RWPE1 (cell line): ENCODE measurements at places on chromosomes 16 and 17.

DNA sequence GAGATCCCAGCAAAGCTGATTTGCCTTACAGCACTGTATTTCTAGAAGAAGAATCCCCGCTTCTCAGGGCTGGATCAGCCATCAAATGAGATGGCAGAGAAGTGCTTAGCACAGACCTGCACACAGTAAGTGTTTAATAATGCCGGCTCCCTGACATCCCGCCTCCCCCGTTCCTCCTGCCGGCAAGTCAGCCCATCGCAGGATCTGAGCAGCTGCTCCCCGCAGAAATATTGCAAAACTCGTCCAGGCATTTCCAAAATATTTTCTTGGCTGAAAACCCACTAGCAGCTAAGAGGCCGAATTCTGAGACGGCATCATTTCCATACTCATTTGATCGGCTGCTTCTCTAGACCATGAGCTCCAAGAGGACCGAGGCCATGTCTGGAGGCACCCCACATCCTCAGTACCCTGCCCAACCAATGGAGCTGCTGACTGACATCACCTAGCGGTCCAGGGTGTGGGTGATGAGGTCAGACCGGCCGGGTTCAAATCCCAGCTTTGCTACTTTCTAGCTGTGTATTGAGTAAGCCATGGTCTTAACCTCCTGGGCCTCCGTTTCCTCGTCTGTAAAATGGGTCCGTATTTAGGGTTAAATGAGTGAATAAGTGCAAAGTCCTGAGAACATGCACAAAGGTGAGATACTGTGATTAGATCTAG, 251.5 kb downstream of the KATNIP start:
- no peak for DNase-seq

DNA sequence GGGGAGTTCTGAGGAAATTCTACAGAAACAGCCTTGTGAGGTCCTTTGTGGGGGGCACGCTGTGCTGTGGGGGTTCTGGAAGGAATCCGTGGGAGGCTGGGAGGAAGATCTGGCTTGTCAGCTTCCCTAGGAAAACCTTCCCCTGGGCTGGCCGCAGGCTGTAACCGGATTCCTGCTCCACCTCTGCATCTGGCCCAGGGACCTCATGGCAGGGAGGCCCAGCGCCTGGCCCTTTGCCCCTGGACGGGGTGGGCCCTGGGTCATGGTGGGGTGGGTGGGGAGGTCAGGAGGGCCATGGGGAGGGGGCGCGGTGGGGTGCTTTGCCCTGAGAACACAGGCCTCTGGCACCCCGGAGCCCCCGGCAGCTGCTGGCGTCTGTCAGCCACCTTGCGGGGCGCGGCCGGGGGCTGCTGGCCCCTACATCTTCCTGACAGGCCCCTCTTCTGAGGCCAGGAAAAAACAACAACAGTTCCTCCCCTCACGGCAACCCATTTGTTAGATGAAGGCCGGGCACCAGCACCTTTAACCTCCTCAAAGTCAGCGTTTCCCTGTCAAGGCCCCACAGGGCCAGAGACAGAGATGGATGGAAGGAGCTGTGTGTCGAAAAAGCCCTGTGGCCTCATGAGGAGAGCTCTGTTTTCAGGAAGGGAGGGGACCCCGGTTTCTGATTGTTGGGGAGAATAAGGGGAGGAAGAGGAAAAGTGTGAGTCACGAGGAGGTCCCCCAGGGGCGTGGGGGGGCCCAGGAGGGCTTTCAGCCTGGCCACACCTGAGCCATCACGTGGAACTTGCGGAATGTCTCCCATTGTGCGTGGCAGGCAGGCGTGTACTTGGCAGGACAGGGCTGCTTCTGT, 3.6 kb upstream of the MEOX1 start:
- DNase-seq: no peak

- DNase-seq: no peak
Measured at GRCh38 chr16:85293904-85294642, 181.8 kb upstream of the CIBAR2 start.

- no peak for DNase-seq
Measured at GRCh38 chr16:77223184-77223583, 24.0 kb downstream of the SYCE1L start.

GRCh38 chr16:74700116-74700437, 585 bp downstream of the MLKL start:
- DNase-seq: peak; percentile 59

DNA sequence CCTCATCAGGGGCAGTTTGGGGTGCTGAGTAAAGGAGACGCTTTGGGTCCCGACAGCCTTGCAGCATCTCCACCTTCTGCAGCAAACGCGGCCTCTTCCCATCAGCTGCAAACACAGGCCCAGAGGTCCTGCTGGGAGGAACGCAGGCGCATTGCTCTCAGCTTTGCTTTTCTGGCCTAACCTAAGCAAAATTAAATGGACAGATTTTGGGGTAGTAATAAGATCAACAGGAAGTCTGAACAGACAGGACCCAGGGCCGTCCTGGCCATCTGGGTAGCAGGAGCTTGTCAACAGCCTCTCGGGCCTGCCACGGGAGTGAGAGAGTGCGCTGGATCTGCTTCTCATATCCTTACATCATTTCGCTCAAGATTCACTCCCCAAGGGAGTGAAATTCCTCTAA, 7.2 kb downstream of the NUBP1 start:
- no peak for DNase-seq

DNA sequence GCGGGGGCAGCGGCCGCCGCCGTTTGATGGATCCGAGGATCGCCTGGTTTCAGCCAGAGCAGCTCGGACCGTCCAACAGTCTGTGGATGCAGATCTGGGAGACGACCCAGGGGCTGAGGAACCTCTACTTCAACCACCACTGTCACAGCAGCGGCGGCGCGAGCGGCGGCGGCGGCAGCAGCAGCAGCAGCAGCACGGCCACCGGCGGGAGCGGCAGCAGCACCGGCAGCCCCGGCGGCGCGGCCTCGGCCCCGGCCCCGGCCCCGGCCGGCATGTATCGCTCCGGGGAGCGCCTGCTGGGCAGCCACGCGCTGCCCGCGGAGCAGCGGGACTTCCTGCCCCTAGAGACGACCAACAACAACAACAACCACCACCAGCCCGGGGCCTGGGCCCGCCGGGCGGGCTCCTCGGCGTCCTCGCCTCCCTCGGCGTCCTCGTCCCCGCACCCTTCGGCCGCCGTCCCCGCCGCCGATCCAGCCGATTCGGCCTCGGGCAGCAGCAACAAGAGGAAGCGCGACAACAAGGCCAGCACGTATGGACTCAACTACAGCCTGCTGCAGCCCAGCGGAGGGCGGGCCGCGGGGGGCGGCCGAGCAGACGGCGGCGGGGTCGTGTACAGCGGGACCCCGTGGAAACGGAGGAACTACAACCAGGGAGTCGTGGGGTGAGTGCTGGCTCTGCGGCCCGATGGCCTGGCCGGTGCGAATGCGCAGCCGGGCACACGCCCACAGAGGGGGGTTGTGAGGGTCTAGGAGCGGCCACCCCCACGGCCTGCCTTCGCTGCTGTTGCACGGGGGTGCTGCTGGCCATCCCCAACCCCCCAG, 702 bp downstream of the TENT4B start:
- peak; percentile 11 for DNase-seq
